BJ (cell line): ENCODE measurements at places on chromosomes 3 and 15.

DNA sequence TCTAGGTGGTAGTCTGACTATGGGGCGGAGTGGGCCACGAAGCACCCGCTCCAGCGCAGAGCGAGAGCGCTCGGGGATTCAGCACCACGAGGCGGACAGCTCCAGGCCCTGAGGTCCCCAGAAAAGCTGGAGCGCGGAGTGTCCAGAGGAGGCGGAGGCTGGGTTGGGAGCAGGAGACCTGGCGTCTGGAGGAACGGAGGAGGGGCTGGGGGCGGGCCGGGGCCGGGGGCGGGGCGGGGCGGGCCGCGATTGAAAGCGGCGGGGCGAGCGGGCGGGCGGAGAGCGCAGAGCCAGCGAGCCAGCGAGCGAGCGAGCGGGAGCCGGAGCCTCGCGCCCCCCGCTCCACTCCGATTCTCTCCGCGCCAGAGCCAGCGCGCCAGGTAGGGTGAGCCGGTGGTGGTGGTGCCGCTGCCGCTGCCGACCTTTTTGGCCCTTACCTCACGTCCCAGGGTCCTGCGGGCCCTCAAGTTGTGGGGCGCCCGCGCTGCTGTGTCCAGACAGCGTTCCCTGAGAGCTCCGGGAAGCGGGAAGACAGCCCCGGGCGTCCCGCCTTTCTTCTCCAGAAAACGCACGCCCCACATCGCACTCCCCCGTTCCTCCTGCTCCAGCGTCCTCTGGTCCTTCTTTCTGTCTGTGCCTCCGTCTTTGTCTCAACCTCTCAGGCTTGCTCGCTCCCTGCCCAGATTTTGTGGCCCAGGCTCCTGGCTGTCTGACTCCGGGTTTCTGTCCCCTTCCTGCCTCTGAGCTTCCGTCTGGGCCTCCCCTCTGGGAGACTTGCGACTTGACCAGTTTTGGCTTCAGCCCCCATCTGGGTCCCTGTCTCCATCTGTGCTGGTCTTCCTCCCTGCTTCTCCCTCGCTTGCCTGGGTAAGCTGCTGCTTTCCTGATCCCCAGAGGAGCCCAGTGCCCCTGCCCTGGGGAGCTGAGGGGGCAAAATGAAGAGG lies at the start of gene GRM2:
GRM2 (plus strand) TSS at position 281 of the 944 bp plus-strand sequence. CDS start 1,916 bp downstream, outside the sequence.
- peak; percentile 8 for DNase-seq

- no peak for DNase-seq
Observed at GRCh38 chr3:463252-464192, 267.0 kb downstream of the CHL1 start.

DNA sequence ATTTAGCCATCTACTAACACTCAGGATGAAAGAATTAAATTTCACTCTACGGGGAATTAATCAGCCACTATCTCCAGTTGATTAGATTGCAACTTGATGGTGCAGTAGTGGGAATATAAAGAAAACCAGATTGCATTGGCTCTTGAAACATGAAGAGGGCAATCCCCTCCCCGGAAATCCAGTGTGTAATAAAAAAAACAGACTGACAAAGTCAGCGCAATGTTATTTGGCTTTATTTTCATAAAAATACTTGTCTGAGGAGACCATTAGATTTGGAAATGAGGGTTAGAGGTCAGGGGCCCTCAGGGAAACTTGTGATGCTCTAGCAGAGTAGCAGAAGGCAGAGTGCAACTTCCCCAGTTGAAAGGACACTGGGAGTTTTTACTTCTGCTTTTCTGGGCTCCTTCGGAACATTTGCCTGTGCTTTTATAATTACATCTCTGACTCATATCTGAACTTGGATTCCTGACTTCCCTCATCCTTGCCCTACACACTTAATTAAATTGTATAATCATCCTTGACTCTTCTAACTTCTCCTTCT lies 326.8 kb downstream of the TUSC7 start:
- DNase-seq: peak; percentile 81

DNA sequence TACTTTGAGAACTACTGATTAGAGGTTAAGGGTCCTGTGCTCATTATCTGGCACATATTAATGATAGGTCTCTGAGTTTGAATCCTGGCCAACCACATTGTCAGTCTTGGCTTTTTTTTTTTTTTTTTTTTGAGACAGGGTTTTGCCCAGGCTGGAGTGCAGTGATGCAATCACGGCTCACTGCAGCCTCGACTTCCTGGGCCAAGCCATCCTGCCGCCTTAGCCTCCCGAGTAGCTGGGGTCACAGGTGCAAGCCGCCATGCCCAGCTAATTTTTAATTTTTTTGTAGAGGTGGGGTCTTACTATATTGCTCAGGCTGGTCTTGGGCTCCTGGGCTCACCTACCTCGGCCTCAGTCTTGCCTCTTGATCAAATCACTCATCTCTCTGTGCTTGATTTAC lies 547 bp upstream of the PCCB start:
- DNase-seq: no peak

DNA sequence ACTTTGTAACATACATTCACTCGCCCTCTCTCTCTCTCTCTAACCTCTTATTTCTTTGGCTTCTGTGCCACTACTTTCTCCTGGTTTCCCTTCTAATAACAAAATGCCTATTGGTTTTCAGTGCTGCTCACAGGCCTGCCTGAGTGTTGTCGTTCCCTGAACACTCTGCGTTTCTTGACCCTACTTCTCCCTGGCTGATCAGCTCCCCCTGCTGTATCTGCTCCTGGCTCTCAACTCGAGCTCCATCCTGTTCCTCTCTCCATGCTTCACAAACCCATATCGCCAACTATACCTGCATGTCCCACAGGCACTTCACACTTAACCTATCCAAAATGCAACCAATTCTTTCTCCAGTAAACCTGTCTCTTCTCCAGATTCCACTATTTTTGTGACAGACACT lies 111.4 kb downstream of the OPA1 start:
- no peak for DNase-seq

- no peak for DNase-seq
Observed at GRCh38 chr3:115808244-115808643, 184.9 kb downstream of the GAP43 start.

DNA sequence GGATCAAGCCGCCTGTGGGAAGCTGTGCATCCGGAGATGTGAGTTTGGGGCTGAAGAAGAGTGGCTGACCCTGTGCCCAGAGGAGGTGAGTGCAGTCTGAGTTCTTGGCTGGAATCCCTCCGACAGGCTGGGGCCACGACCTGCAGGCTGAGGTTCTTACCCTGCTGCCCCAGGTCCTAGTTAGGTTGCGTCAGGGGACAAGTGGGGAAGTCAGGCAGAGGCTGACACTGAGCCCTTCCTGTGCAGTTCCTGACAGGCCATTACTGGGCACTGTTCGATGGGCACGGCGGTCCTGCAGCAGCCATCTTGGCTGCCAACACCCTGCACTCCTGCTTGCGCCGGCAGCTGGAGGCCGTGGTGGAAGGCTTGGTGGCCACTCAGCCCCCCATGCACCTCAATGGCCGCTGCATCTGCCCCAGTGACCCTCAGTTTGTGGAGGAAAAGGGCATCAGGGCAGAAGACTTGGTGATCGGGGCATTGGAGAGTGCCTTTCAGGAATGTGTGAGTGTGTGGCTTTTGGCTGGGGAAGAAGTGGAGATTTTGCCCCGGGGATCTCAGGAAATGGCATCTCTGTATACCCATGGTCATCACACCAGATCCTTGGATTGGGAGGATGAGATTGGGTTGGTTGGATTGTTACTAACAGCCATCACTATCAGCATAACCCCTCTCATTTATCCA lies 1.3 kb downstream of the PPM1M start:
- no peak for DNase-seq

- no peak for DNase-seq
Observed at GRCh38 chr3:142646020-142646785, 50.0 kb downstream of the PLS1 start.

- peak; percentile 16 for DNase-seq
Observed at GRCh38 chr3:153927107-153927506, 194.1 kb upstream of the ARHGEF26 start.

GRCh38 chr3:20811006-20811405 lies 625.0 kb upstream of the SGO1 start:
- no peak for DNase-seq

- DNase-seq: no peak
Observed at GRCh38 chr3:5456199-5456598, 268.7 kb downstream of the EDEM1 start.

DNA sequence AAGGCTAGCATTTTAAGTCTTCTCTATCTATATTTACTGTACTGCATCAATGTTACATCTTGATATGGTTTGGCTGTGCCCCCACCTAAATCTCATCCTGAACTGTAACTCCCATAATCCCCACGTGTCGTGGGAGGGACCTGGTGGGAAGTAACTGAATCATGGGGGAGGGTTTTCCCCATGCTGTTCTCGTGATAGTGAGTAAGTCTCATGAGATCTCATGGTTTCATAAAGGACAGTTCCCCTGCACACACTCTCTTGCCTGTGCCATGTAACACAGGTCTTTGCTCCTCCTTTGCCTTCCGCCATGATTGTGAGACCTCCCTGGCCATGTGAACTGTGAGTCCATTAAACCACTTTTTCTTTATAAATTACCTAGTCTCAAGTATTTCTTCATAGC lies 161.5 kb downstream of the TBC1D5 start:
- no peak for DNase-seq

GRCh38 chr3:145175626-145176025 lies 985.4 kb downstream of the PLOD2 start:
- no peak for DNase-seq

- no peak for DNase-seq
Observed at GRCh38 chr3:62214850-62215249, 158.5 kb downstream of the FEZF2 start.

GRCh38 chr15:70750203-70750869 lies 13.0 kb downstream of the UACA start:
- DNase-seq: no peak

- DNase-seq: peak; percentile 48
Observed at GRCh38 chr15:45645026-45645980, 10.5 kb downstream of the SQOR start.

DNA sequence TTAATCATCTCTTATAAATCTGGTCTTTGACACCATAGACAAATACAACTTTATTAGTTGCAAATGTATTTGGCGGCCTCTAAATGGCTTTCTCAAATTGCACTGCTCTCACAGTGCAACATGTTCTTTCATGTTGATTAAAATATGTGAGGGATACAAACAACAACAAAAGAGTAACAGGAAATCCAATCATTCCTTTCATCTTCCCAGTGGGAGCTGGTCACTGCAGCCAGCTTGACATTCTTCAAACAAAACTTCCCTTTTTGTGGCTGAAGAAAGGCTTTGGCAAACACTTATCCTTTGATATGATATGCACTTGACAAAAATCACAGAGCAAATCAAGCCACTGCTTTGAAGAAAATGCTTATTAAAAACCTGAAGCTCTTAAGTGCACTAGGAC lies 973.6 kb downstream of the EPHA3 start:
- DNase-seq: no peak

DNA sequence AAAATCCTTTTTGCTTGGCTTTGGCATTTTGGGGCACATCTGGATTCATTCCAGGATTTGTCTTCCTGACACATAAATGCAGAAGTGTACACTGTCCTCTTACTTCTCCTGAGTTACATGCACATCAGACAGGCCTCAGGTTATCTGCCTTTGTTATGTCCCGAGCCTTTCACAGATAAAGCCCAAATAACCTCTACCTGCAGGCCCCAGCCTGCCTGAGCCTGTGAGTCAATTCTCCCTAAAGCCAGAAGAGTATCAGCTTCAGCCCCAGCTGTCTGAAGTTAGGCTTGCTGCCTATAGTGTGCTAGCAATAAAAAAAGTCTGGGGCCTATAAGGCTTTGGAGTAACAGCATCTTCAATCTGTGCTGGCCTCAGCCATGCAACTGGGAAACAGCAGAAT lies 17.7 kb upstream of the GSK3B start:
- DNase-seq: no peak

- DNase-seq: no peak
Observed at GRCh38 chr3:134326126-134326525, 48.1 kb downstream of the AMOTL2 start.

DNA sequence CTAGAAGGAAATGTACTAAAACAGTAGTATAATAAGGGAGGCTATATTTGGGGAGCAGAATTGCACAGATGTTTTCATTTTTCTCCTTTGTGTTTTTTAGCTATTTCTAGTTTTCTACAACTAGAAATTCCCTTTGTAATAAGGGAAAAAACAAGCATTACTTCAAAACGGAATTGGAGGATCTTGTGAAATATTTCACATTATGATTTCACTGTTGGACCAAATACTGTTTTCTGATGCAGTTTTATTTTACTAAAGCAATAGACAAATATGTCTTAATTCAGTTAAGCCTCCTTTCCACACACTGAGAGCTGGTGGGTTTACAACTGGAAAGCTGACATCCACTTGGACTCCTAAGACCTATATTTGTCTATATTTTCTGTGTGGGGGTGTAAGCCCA lies 7.3 kb downstream of the CCR1 start:
- DNase-seq: no peak

DNA sequence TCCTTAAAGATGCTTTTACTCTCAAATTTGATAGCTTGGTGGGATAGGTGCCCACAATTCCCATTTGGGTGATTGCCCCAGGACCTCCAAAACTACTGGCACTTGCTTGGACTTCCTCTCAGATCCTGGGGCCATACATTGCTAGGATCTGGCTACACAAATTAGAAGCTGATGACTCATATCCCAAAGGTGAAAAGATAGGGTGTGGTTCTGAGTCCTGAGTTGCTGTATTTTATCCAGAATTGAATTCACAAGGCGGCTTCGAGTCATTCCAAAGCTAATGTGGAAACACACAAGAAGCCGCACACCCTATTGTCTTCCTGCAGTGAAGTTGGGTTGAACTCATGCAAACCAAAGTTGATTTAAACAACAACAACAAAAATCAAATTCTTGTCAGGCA lies 53.4 kb downstream of the DUT start:
- DNase-seq: no peak

- DNase-seq: no peak
Observed at GRCh38 chr3:25589783-25590258, 74.9 kb downstream of the TOP2B start.

DNA sequence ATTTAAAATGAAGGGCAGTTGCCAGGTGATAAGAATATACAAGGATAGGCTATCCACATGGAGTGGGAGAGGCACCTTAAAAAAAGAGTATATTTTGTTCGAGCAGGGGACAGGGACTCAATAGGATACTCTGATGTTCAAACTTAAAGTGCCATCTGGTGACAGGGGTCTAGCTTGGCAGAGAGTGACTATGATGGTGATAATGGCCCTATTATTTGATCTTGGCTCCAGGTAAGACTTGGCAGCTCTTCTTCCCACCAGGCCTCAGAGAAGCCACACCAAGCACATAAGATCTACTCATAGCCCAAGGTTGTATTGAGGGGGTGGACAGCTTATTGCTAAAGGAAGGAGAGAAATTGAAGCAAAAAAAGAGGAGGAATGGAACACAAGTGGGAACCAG lies 109.0 kb upstream of the MANF start:
- no peak for DNase-seq

GRCh38 chr3:7144697-7145308 lies 283.9 kb downstream of the GRM7 start:
- DNase-seq: no peak

- no peak for DNase-seq
Observed at GRCh38 chr3:121809249-121809648, 25.6 kb downstream of the IQCB1 start.

DNA sequence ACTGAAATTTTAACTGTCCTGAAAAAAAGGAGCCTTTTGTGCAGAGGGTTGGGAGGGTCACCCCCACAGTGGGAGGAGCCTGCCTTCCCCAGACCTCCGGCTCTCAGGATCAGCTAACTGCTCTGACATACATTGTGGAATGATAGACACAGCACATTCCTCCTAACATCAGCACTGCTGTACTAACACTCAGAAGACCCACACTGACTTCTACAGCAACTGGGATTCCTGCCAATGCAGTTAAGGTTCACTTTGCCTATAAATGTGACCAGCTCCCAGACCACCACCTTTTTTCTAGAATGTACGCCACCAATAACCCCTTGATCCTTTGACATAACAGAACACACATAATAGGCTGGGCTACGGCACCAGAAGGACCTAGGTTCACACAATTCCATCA lies 3.2 kb downstream of the CPEB1 start:
- no peak for DNase-seq
